Esophagus squamous epithelium (tissue), 5 donors: ENCODE measurements at places on chromosomes 5 and 9. TPM values are rescaled to one million over a fixed set of nuclear protein-coding genes. Genes with fewer than 3 reads are reported as not detected.

CCDC152 gene
- 0.38 TPM for total RNA-seq

TMEM38B gene
- 3.5 TPM for total RNA-seq

GRCh38 chr5:4547547-4547946 lies 592.6 kb upstream of the ADAMTS16 start:
- no peak overlapping the region for H3K4me3 ChIP-seq
- no peak overlapping the region for H3K27ac ChIP-seq
- DNase-seq, result no peak
- H3K4me1 ChIP-seq, result no peaks in the 10 kb centered on the region

DNA sequence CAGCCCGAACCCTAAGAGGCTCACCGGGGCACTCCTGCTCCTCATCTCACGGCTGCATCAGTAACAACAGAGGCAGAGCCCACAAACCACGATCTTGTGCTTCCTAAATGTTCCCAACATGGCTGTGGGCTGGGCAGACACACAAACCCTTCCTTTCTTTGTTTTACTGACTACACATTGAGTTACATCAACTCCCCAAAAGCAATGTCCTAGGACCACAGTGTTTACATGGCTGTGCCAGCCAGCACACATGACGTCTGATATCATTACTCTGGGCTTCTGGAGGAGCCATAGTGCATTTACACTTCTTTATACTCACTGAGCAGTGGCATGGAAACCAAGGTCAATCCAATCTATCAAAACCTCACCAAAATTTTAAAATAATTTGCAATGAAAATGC lies 101.4 kb downstream of the LHFPL2 start:
- no peaks in the 10 kb centered on the region for H3K36me3 ChIP-seq
- no peaks in the 10 kb centered on the region for H3K27me3 ChIP-seq
- H3K4me3 ChIP-seq, result no peak overlapping the region

FAM114A2 gene
- 18.7 TPM for total RNA-seq

GARIN3 gene
- not detected for total RNA-seq

DNA sequence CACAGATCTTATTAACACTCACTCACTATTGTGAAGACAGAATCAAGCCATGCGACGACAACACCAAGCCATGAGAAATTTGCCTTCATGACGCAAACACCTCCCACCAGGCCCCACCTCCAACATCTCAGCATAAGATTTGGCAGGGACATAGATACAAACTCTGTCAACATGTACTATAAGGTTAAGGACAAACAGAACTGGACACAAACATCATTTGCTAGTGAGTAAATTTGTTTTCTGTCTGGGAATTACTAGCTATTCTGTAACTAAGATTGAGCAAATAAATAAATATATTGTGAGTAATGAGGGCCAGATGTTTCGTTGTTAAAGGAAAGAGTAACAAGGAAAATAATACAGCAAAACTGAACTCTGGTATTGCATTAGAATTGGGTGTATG lies 15.7 kb upstream of the KCNN2 start:
- no peak overlapping the region for H3K27ac ChIP-seq
- DNase-seq, result no peak
- no peaks in the 10 kb centered on the region for H3K4me1 ChIP-seq
- H3K36me3 ChIP-seq, result no peaks in the 10 kb centered on the region
- no peaks in the 10 kb centered on the region for H3K27me3 ChIP-seq
- no peak overlapping the region for H3K4me3 ChIP-seq

DNA sequence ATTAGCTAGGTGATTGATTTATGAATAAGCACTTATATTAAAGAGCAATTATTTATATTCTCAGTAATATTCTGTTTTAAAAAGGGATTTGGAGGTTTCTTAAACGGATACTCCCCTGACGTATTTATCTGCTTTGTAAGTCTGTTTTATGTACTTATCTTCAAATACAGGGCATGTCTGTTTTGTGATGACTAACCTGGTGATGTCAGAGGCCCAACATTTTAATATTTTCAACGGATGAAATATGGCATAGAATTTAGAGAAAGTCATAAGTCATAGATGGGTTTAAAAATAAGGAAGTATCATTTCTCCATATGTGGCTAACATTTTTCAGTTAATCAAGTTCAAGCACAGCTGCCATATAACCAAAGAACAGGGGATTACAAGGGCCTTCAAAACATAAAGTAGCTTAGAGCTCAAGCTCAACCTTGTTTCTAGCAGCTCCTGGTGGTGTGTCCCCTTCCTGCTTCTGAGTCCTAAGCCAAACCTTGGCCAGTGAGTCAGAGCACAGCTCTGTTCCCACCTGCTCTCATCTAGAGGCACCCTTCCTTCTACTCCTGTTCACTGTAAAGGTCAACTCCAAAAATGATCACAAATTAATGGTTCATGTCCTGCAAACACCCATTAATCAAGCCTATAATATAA lies 131.4 kb downstream of the OXCT1 start:
- H3K27me3 ChIP-seq, result no peaks in the 10 kb centered on the region
- no peak for DNase-seq
- no peak overlapping the region for H3K4me3 ChIP-seq

- no peak overlapping the region for H3K27ac ChIP-seq
- H3K4me3 ChIP-seq, result no peak overlapping the region
- H3K36me3 ChIP-seq, result no peaks in the 10 kb centered on the region
- DNase-seq, result no peak
These were observed 79.6 kb downstream of the TLE4 start for GRCh38 chr9:79651251-79651795.

DNA sequence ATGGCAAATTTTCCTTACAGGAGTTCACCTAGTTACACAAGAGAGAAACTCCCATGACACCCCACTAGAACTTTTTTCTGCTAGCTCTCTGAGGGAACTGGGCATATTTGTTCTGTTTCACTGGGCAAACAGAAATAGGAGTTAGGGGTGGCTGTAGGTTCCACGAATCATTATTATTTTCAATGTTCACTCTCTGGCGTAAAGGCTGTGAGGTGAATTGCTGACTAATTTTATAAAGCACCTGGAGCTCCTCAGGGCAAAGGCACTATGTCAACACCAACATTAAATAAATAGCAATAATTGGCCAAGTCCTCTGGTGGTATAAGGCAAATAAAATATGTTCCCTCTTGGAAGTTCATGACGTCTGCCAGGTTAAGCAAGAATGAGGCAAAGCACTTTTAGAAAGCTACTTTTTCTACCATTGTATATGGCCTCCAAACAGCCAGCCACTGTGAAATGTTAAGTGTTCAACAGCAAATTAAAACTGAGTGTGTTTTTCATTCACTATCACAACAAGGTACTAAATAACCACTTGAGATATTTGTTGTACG lies 344.6 kb downstream of the PDE4D start:
- no peaks in the 10 kb centered on the region for H3K27me3 ChIP-seq
- no peak for DNase-seq
- H3K27ac ChIP-seq, result no peak overlapping the region
- no peak overlapping the region for H3K4me3 ChIP-seq
- H3K36me3 ChIP-seq, result no peaks in the 10 kb centered on the region
